ENCODE measurements at places on chromosomes 12 and 14.

- no peak for DNase-seq
Observed at GRCh38 chr12:6334940-6335450, 6.9 kb downstream of the TNFRSF1A start.

DNA sequence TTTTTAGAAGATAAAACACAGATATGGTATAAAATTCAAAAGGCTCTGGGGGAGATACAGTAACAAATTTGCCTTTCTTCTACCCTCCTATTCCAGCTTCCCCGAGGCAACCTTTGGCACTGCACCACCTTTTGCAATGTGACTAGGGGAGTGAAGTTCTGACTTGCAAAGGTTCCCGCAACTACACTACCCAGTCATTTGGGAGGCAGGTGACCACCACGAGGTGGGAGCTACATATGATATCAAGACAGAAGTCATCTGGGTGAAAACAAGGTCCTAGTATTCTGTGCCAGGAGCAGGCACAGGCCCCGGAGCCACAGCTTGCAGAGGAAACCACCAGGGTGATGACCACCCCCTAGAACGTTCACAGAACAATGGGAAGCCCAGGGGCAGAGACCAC lies 141.5 kb downstream of the TTC7B start:
- no peak for DNase-seq

DNA sequence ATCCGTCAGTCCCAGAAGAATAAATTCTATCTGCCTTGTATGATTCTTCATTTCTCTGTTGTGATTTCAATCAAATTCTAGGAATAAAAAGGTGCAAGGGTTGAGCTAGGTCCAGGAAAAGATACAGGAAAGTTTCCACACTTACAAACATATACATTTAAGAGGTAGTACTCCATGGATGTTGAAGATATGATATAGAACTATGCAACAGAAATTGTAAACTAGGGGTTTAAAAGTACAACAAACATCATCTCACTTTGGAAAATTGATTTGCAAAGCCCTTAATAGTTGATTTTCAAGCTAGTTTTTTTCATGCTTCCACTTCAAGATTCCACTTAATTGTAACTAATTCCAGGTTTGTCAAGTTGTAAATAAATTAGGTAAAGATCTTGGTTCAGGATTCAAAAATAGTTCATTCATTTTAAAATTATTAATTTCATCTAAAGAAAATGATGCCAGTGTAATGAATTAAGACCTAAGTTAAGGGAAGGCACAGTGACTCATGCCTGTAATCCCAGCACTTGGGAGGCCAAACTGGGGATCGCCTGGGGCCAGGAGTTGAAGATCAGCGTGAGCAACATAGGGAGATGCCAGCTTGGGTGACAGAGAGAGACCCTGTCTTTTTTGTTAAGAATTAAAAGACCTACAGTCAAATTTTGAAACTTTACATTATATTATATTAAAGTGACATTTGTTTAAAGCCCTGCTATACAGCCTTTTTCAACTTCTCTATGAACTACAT lies at the start of gene OR6C70:
Gene OR6C70, minus strand, starts transcription at position 51 of the 742 bp plus-strand sequence. Its CDS starts 0 bp downstream, at position 51.
- no peak for DNase-seq

GRCh38 chr12:113837084-113837483 lies 129.0 kb downstream of the RBM19 start:
- no peak for DNase-seq

DNA sequence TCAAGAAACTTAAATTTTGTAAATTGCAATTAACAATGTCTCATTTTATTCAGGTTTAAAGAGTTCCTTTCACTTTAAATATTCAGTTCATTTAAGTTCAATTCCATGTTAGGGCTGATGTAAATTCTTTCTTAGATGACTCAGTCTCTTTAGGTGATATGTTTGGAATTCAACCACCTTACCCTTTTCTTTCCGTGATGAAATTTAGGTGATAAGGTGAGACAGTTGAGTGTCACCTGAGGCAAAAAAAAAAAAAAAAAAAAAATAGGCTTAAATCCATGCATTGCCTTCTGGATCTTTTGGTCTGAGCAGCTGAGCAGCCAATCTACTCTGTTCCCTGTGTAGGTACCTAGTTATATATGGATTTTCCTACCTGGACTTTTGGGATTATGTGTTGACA lies 299.5 kb downstream of the DAD1 start:
- DNase-seq: no peak

DNA sequence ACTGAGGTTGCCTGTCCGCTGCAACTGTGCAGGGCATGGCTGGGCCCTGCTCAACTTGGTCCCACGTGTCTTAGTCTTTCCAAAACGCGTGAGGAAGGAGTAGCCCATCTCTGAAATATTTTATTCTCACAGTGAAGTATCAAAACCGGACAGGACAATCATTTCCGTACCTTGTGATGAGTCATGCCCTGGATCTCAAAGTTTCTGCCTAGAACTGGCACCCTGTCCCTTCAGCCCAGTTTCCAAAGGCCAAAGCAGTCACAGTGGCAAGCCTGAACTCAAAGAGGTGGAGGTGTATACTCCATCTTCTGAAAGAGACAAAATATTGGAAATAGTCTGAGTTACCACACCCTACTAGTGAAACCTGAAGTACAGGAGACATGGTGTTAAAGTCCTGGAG lies 28.5 kb upstream of the SRGAP1 start:
- DNase-seq: no peak

GRCh38 chr14:73333031-73333430 lies 95.7 kb downstream of the PAPLN start:
- DNase-seq: no peak

DNA sequence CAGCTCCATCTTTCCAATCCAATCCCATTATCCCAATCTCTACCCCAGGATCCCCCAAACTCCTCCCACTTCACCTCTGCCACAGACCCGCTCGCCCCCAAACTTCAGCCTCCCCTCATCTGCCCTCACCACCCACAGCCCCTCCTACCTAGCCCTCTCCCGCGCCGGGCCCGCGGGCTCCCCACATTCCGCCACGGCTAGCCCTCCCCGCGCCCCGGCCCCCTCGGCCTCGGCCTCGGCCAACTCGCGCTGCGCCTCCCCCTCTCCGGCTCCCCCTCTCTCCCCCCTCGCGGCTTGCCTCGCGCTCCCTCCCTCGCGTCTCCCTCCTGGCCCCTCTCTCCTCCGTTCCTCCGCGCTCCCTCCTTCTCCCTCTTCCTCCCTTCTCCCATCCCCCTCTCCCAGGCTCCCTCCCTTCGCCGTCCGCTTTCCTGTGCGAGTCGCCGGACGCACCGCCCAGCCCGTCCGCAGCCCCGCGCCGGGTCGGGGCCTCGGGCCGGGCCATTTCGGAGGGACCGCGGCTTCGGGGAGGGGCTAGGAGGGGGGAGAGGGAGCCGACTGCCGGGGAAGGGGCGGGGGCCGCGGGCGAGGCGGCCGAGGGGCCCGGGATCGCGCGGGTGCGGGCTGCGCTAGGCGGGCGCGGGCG lies at the start of gene ATN1:
Gene ATN1, plus strand, starts transcription at position 581 of the 643 bp plus-strand sequence. CDS start 6,043 bp downstream, outside the sequence.
- DNase-seq: peak; percentile 57

GRCh38 chr14:57480051-57480450 lies 13.6 kb downstream of the CCDC198 start:
- DNase-seq: no peak

- DNase-seq: no peak
Observed at GRCh38 chr14:42628602-42629001, 1021.9 kb downstream of the LRFN5 start.

GRCh38 chr14:31326111-31326510 lies 94.2 kb downstream of the HEATR5A start:
- DNase-seq: no peak

GRCh38 chr12:131002216-131002631 lies 48.5 kb downstream of the ADGRD1 start:
- DNase-seq: no peak

- no peak for DNase-seq
Observed at GRCh38 chr14:94056579-94057308, 24.3 kb downstream of the DDX24 start.

DNA sequence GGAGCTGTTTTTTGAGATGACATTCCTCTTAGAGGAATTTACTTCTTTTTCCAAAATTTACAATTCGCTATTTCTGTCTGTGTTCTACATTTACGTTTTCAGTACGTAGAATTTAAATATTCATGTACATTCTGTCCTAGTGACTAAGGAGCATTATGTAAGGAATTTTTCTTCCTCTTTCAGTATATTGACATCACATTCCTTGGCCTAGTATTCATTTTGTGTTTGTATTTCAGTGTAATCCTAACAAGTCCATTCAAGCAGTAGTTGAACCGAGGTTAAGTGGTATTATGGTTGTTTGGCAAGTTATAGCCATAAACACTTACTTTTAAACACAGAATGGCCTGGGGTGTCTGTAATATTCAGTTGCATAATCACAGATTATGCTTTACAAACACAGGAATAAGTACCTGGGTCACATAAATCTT lies 465.2 kb downstream of the PCNX1 start:
- no peak for DNase-seq

- DNase-seq: peak; percentile 36
Observed at GRCh38 chr14:77111021-77111420, 13.0 kb downstream of the CIPC start.

DNA sequence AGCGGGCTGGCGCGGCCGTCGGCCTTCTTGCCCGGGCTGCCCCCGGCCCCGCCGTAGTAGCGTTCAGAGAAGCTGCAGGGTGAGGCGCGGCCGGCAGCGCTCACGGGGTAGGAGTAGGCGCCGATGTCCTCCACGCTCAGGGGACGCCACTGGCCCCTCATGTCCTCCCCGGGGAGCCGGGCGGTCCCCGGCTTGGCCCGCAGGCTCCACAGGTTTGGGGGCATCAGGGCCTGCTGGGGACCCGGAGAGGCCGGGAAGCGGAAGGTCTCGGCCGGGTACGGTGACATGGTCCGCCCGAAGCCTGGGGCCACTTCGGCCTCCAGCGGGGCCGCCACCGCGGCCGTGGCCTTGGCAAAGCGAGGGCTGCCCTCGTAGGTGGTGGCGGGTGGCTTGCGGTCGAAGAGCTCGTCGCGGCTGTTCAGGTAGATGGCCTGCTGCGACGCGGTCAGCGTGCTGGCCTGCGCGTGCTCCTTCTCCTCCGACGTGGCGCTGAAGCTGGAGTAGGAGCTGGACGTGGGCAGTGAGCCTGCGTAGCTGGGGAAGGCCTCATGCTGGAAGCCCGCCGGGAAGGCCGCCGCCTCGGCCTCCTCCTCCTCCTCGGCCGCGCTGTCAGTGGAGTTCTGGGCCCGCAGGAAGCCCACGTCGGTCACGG lies 48.7 kb downstream of the BEGAIN start:
- DNase-seq: no peak

DNA sequence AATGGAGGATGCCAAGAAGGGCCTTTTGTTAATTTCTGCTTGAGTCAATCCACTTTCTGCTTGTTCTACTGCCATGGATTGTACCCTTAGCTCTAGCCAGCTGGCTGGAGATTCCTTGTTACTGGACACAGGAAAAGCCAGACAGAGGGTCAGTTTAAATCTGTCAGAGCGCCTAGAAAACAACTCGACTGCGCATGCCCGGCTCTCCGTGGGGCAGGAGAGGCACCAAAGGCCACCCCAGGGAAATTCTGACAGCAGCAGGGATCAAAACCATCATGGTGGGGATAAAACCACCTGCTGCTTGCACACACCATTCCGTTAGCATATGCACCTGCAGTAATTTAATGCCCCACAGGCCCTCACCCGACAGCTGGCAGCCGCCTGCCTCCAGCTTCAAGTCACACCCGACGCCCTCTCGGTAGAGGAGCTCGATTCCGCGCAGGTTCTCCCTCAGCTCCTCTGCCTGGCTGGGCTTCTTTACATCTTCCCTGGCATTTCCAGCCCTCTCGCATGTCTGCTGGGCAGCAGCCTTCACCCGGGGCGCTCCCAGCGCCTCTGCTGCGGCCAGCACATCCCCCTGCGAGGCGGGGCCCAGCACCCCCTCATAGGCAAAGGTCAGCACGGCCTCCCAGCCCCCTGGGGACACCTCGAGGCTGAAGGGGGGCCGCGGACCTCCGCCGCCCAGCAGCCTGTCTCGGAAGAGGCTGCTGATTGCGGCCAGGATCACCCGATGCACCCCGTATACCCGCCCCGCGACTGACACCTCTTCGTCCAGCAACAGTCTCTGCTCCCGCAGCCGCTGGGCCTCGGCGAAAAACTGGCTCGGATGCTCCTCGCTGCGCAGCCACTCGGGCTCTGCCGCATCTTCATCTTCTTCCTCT lies 1.0 kb downstream of the KLHL33 start:
- no peak for DNase-seq

All from neural crest cell (in vitro differentiated cells).